Activated CD4-positive, alpha-beta T cell treated with anti-CD3 and anti-CD28 coated beads, Interleukin-2, amount 50 U/mL, for 4 hours (primary cell): ENCODE measurements at places on chromosomes 2 and 18.

DNA sequence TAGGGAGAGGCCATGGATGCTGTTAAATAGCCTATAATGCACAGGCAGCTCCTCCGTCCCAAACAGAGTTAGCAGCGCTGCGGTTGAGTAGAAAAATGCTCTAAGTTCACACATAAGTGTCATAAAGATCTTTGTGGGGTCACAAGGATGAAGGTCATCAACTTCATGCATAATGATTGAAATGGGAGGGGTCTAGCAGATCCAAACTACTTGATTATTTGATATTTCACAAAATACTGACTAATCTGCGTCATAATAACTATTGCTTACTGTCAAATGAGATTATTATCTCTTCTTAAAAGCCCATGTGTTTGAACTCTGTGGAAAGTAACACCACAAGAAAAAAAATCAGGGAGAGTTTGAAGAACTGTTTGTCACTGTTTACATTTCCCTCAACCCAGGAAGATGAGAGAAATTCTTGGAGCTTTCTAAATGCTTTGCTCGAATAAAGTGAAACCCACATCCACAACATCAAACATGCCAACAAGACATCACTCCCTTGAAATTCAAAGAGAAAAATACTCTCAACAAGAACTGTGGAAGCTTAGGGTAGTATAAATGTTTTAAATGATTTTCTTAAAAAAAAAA lies 50.5 kb upstream of the CREB1 start:
- DNase-seq = no peak

- no peak for DNase-seq
Observed at GRCh38 chr2:84378960-84379359, 80.1 kb downstream of the SUCLG1 start.

DNA sequence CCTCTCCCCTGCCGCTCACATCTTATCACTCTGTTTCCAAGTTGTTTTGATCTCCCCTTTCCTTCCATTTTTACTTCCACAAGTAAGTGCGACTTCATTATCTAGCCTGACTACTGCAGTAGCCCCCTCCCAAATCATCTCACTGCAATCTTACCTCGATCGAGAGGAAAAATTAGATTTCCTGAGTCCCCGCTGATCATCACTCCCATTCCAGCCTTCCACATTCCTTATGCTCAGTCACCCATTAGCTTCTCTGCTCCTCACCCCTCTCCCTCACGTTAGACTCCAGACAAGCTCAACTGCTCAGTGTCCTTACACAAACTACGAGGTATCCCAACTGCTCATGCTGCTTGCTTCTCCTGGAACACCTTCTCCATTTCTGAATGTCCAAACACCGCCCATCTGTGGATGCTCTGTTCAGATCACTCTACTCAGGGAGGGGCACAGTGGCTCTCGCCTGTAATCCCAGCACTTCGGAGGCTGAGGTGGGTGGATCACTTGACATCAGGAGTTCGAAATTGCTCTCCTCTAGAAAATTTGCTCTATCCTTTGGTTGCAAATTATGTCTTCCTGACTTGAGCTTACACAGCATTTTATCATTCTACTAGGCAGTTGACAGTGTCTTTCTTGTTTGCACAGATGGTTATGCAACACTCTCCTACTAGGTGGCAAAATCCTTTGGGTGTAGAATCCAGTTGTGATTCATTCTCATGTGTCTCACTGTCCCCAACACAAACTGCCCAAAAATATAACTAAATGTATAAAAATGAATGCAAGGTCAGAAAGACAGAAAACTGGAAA lies 96.5 kb downstream of the INO80D start:
- DNase-seq = no peak

GRCh38 chr18:55780586-55781071 lies 192.6 kb upstream of the TCF4 start:
- DNase-seq = no peak
